ENCODE measurements at places on chromosomes 1 and 21.

DNA sequence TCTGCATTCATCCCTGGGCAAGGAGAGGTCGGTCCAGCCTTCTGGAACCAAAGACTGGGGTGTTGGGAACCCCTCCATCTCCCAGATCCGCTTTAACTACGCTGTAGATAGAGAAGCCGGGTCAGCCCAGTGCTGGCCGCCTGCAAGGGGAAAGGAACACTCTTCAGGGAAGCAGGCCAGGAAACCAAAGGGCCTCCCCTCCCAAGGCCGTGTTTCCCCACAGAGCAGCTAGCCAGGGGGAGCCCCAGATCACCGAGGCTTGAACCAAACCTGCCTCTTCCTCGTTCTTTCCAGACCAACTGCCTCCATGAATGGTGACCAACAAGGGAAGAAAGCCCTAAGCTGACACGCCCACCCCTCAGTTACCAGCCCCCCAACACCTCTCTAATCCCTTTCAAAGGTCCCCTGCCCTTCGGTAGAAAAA, 1.2 kb upstream of the CHD5 start:
- no peak for DNase-seq

DNA sequence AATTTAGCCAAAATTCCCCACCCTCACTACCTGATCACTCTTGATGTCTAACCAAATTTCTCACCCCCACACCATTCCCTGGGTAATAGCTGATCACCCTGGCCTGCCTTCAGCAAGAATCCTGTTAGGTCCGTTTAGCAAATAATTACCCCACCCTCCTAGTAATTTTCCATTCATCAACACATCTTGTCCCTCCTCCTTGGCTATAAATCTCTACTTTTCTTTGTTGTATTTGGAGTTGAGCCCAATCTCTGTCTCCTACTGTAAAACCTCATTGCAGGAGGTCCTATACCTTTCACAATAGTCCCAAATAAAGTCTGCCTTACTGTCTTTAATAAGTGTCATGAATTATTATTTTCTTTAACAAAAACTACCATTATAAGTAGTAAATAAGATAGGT, 6.9 kb upstream of the PRKAA2 start:
- DNase-seq = no peak

DNA sequence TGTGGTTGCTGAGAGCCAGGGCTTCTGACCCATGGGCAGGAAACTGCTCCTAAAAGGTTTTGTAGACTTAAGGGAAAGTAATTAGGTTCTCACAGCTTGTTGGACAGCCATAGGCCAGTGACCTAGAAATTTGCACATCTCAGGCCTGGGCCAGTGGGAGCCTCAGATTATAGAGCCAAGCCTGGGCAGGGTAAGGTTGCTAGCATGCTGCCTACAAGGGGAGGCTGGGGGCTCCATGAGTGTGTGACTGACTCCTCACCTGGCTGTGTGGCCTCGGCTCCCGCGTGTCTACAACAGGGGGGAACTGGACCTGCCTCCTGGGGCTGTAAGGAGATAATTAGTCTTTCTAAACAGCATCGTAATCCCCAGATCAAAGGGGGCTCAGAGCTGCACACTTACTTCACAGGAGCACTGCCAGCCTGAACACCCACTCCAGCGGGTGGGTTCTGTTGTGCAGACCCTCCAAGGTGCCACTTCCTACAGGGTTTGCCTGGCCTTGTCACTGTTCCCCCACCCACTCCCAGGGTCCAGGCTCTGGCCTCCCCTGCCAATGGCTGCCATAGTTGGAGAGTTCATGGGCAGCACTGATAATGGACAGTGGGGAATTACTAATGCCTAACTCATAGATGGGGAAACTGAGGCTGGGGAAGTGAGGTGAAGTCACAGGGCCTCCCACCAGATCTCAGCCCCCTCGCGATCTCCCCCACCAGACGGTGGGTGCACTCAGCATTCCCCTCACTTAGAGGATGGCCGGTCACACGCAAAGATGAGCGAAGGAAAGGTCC, 230.4 kb upstream of the TMEM51 start:
- no peak for DNase-seq

DNA sequence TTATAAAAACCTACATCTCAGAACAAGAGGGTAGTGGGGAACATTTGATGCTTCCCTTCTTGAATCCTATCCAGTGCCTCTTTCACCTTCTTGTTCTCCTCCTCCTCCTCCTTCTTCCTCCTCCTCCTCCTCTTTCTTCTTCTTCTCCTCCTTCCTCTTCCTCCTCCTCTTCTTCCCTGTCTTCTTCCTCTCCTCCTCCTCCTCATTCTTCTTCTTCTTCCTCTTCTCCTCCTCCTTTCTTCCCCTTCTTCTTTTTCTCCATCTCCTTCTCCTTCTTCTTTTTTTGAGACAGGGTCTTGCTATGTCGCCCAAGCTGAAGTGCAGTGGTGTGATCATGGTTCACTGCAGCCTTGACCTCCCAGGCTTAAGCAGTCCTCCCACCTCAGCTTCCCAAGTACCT, 31.9 kb downstream of the SLC35F3 start:
- no peak for DNase-seq

GRCh38 chr21:38645282-38645681, 147.0 kb upstream of the ERG start:
- no peak for DNase-seq

- DNase-seq = no peak
Measured at GRCh38 chr1:198259333-198260074, 102.7 kb downstream of the NEK7 start.

GRCh38 chr1:82492159-82492558, 691.4 kb downstream of the ADGRL2 start:
- DNase-seq = peak; percentile 16

- DNase-seq = no peak
Measured at GRCh38 chr1:177950506-177950905, 19.4 kb downstream of the SEC16B start.
